ENCODE measurements at places on chromosomes 7 and 10. TPM values are rescaled to one million over a fixed set of nuclear protein-coding genes. Genes with fewer than 3 reads are reported as not detected.

GRCh38 chr7:33485747-33486493 lies 356.6 kb downstream of the BBS9 start:
- DNase-seq, result no peak

LIPM gene
- not detected for total RNA-seq

ARHGEF35 gene
- total RNA-seq, result 3.6 TPM

DNA sequence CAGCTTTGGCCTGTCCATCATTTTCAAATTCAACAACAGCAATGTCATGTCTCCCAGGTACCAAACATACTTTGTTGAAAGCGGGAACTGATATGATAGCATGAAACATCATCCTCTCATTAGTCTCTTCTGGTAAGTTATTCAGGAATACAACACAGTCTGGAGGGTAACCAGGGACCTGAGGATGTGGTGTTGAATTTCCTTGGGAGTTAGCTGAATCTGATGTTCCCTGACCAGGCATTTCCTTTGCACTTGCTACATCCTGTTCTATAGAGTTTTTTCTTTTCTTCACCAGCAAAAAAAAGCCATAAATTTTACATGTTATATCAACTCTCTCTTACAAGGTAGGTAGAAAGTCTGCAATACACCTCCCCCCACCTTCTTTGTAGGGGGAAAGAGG lies 97.8 kb upstream of the AFAP1L2 start:
- DNase-seq, result no peak

PTN gene
- total RNA-seq, result 33.3 TPM

DNA sequence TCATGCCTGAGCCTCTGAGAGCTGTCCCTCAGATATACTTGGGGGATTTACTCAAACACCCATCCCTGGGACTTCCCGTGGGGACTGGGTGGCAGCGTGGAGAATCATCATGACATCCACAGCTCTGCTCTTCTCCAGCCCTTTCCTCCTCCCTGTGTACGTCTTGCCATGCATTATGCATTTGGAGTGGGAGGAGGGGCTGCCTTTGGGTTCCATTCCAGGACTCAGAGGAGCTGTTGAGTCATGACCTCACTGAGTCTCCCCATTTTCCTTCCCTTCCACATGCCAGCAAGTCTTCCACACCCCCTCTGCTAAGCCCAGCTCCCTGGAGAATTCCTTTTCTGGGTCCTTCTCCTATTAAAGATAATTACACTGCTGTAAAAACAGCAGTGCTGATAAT lies 480.7 kb downstream of the SORCS3 start:
- DNase-seq, result no peak

- DNase-seq, result peak; percentile 68
Measured at GRCh38 chr7:41878309-41879295, 175.7 kb upstream of the INHBA start.

DNA sequence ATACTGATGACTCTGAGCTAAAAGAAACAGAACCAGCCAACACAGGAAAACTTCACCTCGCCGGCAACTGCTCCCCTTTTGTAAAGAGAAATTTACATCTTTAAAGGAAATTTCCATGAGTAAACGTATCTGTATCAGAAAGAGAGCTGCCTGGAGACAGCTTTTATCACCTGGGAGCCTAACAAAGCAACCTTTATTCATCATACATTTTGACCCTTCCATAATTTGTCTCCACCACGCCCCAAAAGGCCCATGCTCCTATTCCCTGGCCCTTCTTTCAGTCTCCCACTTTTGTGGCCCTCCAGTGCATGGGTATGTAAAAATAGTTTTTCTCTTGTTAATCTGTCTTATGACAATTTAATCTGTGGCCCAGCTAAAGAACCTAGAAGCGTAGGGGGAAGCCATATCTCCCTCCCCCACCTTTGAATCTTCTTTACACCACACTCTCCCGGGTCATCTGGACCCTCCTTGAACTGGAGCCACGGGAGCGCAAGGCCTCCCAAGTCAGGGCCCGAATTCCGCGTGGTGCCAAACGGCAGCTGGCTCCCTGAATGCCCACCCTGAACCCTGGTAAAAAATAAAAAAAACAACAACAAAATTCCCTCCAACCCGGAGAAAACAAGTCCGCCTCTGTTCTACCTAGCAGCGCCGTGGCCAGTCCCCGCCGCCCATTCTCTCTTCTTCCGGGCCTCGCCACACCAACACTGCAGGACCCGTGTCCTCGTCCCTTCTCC lies 15.4 kb upstream of the FKBP9 start:
- DNase-seq, result peak; percentile 87

DNA sequence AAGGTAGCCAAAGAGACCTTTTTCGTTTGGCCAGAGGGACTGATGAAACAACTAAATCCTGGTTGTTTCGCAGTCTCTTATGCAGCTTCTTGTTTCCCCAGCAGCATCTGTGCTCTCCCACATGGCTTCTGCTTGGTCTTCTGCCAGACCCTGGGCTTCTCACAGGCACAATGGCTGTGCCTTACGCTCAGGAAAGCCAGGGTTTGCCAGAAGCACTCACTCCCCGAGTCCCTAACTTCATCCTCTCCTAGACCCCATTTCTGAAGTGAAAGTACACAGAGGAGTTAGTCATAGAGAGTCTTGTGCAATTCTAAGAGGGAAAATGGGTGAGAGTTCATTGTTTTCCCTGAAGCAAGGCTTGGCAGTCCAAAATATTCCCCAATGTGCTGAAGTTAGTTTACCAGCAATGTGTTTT lies 121.7 kb downstream of the EVX1 start:
- DNase-seq, result peak; percentile 87

UCN3 gene
- total RNA-seq, result not detected

DNA sequence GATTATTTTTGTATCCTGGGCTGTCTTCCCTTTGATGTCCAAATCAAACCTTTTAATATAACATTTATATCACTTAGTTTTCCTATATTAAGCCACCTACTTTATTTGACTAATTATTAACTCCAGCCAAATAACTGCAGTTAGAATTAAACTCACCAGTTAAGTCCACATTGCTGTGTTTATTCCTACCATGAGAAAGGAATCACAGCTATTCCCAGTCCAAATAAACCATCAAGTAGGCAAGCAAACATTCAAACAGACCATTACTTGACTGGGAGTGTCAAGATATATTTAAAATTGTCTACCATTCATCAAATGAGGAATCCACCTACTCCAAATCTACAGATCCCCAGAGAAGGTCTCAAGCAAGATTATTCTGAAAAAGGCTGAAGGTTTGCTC lies 22.4 kb downstream of the PDE1C start:
- no peak for DNase-seq

ANKRD22 gene
- under 0.01 TPM for total RNA-seq

DNA sequence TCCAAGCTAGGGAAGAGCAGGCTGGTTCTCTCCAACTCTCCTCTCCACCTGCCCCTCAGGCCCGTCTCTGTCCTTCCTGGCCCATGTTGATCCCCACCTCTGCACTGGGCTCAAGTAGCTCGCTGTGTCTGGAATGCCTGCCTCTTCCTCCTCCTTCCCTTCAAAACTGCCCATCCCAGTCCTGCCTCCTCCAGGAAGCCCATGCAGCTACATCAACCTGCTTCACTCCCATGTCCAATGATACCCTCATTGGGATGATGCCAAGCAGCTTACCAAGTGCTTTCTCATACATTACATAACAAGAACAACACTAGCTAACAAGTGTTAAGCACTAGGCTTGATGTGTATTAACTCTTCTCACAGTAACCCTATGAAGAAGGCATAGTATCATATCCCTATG lies 8.2 kb downstream of the ASB10 start:
- DNase-seq, result peak; percentile 65

AOC1 gene
- not detected for total RNA-seq

DNA sequence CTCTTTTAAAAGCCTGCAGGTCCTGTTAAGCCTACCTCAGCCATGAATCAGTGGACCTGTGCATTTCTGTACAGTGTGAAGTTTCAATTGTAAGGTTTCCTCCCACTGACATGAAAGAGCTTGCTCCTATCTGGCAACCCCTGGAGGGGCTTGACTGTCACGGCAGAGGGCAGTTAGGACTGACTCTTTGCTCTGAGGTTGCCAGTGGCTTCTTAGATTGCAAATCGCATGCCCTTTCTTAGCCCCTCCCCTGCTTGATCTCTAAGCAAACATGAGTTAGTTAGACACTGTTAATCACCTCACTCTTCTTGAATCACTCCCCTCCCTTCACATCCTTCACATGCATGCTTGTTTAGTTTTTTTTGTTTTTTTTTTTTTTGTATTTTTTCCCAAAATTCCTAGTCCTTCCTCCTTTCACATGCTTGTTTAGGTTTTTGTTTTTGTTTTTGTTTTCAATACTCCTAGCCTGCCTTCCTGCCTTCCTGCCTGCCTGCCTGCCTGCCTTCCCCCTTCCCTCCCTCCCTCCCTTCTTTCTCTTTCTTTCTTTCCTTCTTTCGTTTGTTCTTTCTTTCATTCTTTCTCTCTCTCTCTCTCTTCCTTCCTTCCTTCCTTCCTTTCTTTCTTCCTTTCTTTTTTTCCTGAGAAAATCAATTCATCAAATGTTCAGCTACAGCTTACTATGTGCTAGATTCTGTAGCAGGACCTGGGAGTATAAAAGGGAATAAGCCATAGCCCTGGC lies 6.0 kb upstream of the HIPK2 start:
- no peak for DNase-seq

DNA sequence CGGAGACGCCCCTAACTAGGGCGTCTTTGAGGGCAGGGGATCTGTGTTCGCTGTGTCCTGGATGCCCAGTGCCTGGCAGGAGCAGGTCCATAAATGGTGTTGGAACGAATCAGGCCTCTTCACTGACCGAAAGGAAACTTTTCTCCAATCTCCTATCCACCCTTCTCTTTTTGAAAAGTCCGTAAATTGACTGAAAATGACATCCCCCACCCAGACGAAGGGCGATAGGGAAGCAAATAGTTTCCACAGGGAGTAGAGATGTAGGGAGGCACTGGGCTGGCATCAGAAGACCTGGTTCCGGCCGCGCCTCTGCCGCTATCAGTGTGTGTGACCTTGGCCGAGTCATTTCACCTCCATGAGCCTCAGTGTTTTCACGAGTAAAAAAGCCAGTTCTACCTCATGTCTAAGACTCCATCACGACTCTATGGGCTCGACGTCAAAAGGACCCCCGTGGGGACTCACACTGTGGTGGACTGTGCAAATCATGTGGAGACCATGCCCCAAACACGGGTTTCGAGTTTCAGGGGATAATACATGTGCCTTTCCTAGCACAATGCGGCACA lies 497 bp upstream of the RAB11FIP2 start:
- DNase-seq, result peak; percentile 86

DNA sequence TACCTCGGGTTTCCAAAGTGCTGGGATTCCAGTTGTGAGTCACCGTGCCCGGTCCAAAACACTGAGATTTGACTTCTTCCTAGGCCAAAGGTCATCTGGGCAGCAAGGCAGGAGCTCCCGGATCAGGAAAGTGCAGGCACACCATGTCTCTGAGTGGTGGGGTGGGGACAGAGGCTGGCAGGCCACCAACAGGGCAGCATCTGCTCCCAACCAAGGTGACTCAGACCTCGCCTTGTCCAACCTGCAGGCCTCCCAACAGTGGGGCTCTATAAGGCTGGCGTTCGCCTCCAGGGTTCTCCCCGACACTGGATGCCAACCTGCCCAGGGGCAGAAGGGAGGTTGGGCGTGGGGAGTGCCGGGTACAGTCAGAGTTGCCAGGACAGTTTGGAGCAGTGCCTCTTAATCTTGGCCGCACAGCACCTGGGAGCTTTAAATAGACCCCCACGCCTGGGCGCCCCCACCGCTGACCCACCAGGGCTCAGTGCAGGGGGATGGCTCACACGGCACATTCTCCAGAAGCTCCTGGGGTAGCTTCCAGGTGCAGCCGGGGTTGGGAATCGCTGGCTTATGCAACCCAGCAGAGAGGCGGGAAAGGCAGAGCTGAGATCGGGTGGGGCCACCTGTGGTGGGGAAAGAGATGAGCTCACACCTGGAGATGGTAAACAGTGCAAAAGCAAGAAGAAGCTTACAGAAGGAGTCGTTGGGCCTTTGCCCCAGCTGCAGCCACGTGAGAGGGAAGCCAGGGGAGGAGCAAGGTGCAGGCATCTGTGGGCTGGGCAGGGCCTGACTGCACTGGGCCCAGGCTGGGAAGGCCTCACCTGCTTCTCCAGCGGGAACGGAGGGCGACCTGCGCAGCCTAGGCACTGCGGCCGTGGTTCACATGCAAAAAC lies 10.9 kb downstream of the CALML5 start:
- DNase-seq, result peak; percentile 58

GIMAP6 gene
- total RNA-seq, result 0.36 TPM

DNA sequence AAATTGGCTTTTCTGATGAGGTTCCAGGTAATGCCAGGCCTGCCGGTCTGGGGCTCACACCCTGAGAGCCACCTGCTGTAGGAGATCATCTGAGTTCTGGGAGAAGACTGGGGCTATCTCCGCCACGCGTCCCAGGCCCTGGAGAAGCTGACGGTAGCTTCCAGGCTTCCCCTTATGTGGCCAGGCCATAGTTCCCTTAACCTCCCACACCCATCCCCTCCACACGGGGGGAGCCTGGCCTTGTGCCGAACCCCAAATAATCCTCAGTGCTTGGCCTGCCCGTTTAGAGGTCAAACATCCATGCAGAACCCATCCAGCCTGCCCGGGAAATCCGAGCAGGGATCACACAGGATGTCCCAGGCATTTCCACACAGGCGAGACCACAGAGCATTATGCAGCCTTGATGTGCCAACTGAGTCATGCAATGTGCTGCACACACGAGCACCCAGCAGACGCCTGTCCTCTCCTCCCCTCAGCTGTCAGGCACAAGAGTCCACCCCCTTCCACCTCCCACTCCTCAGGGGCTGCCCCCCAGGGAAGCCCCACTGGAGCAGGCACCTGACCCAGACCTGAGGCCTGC lies 176.2 kb downstream of the PRKAG2 start:
- DNase-seq, result peak; percentile 93

DNA sequence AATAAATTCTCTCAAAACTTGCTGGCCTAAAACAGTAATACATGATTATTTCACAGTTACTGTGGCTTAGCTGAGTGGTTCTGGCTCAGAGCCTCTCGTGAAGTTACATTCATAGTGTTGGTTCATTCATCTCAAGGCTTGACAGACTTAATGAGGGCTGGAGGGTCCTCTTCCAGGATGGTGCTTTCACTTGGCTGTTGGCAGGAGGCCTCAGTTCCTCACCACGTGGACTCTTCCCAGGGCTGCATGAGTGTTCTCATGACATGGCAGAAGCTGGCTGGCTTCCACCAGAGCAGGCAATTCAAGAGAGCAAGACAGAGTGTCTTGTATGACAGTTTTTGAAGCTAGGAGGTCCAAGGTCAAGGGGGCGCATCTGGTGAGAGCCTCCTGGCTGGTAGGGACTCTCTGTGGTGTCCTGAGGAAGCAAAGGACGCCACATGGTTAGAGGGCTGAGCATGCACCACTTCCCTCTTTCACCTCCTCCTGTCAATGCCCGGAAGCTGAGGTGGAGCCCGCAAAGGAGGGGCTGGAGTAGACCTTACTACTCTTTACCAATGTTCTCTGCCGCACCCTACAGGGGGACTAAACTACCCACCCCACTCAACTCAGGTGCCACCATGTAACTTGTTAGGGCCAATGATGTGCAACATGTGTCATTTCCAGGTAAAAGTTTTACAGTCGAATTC lies 58.2 kb upstream of the YAE1 start:
- DNase-seq, result no peak

SCART1 gene
- total RNA-seq, result 5.6 TPM

ALOX5 gene
- total RNA-seq, result not detected

GLCCI1 gene
- 9.1 TPM for total RNA-seq

ASAH2 gene
- 0.36 TPM for total RNA-seq

WASHC2C gene
- 69.5 TPM for total RNA-seq

- DNase-seq, result no peak
Measured at GRCh38 chr7:104174798-104175197, 33.0 kb downstream of the ORC5 start.

CLRN3 gene
- not detected for total RNA-seq

Measured in osteoblast (primary cell).